GM12891 (cell line): ENCODE measurements at places on chromosomes 16 and 17.

DNA sequence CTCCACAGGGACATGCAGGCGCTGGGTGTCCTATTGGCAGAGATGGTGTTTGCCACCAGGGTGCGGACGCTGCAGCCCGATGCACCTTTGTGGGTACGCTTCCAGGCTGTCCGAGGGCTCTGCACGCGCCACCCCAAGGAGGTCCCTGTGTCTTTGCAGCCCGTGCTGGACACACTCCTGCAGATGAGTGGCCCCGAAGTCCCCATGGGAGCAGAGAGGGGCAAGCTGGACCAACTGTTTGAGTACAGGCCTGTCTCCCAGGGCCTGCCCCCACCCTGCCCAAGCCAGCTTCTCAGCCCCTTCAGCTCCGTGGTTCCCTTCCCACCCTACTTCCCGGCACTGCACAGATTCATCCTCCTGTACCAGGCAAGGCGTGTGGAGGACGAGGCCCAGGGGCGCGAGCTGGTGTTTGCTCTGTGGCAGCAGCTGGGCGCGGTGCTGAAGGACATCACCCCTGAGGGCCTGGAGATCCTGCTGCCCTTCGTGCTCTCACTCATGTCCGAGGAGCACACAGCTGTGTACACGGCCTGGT lies 2.8 kb downstream of the WDR81 start:
- no peak for DNase-seq

- no peak for DNase-seq
Observed at GRCh38 chr17:45096141-45096540, 35.0 kb downstream of the NMT1 start.

DNA sequence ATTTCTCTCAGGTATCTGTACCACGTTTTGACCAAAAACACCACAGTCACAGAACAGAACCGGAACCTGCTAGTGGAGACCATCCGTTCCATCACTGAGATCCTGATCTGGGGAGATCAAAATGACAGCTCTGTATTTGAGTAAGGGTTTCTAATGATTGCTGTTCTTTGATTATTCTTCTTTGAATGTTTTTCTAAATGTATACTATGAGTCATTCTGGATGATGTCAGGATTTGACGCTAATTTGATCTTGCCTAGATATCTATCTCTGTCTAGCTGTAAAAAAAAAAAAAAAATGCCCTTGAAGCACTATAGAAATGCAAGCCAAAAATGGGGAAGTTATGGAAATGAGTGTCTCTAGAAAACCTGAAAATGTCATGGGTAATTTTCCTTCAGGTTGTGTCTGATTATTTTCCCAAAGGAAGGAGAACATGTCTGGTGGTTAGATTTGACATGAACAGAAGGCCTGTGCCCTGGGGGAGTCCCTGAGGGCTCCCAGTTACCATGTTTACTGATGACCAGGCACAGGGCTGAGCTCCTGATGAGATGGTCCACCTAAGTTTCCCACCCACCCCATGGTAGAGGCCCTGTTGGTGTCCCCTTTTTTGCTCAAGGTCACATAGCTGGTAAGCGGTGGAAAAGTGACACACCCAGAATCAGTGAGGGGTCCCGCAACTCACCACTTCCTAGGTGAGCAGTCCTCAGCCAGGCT lies 13.6 kb downstream of the CLEC16A start:
- DNase-seq, result no peak

- DNase-seq, result no peak
Observed at GRCh38 chr16:700684-701584, 4.7 kb downstream of the FBXL16 start.

DNA sequence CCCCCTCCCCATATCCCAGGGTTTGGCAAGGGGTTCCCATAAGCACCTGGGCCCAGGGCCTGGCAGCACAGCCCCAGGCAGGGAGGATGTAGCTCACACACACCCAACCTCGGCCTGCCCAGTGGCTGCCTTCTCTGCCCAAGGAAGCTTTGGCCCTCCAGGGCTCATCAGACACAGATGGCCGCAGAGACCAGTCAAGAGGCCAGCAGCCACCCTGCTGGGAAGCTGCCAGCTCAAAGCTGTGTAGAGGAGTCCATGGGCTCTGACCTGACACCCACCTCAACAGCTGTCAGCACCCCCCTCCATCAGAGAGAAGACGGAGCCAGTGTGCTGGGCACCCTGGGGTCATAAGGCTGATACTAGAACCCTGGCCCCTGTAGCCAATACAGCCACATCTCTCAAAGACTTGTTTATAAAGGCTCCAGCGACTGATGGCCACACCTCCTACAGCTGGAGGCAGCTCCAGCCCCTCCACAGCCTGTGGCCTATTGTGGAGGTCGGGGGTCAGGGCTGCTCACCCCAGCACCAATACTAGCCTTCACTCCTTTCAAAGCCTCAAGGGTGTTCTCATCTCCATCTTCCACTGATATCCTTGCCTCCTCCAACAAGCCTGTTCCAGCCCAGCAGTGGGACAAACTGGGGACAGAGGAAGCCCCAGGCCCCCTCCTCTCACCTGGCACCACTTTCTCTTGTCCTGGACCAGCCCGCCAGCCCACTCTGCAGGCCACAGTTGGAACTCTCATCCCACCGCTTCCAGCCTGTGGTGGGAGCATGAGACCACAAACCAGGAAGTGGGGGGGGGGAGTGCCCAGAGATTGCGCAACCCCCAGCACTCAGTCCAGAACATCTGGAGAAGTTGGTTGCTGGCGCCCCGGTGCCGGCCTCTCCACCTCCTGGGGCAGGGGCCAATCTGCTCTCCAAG lies 2.2 kb upstream of the MPG start:
- DNase-seq, result no peak
